ENCODE measurements at places on chromosomes 1 and 21.
A peak's percentile ranks its signal among the peaks of the same experiment; 100 is the strongest.

GRCh38 chr1:158371188-158371953 lies 17.7 kb downstream of the CD1E start:
- DNase-seq, result peak; percentile 2

- DNase-seq, result peak; percentile 23
These were observed 128.9 kb upstream of the ADAR start for GRCh38 chr1:154736841-154737240.

- peak; percentile 54 for DNase-seq
These were observed 67.5 kb downstream of the CD247 start for GRCh38 chr1:167450843-167451242.

GRCh38 chr1:67165468-67166041 lies 699 bp upstream of the IL23R start:
- DNase-seq, result no peak

DNA sequence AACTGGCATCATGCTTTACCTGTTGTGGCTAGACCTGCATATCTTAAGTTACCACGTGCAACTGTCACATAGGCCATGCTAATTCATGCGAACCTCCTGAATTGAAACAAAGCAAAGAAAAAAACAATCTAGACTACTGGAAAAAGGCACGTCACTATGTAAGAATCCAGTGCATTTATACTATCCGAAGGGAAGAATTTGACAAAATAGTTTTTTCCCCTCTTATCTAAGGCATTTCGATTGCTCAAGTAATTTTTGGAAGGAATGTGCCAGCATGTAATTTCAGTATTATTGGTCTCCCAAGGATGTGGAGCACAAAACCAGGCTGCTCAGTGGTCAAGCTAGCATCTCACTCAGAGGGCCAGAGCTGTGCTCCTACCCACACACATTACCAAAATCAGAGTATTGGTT lies 31.5 kb upstream of the C1orf198 start:
- no peak for DNase-seq

- no peak for DNase-seq
These were observed 1.1 kb upstream of the EPS8L3 start for GRCh38 chr1:109764561-109765482.

DNA sequence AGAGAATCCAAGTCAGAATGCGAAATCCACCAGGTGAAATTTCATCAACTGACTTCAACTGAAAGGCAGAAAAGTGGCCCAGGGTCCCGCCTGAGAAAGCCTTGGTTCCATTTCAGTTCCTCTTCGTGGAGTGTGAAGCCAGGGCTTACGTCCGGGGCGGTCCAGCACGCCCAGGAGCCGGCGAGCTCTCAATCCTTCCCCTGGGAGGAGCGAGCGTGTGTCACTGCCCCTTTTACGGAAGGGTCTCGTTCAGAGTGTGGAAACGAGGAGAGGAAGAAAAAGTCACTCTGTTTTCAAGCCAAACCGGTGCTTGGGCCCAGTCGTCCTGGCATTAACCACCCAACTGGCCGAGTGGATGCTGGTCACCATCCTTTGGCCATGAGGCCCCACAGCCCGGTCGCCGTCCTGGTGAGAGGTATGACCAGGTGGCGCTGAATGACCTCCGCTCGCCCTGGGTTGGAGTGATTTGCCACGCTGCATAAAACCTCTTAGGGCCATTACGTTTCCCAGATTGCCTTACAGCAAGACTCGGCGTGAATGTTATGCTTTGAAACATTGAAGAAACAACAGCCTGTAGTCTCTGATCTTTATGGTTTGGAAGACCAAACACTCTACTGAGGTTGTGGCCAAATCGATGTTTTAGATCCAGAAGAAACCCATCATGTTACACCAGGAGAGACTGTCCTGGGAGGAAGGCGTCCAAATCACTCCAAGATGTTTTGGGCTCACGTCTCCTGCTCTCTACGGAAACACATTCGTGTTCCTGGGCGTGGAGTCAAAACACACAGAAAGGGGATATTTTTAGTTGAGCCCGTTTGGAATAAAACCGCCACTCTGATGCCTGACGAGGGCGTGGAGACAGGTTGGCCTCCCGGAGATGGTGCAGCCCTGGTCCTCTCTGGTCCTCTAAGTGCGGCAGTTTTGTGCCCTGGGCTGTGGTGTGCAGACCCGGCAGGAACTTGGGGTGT lies 93.6 kb upstream of the ACTRT2 start:
- DNase-seq, result no peak

Measured in CD4-positive, CD25-positive, alpha-beta regulatory T cell (primary cell).